Stimulated activated memory B cell treated with anti-CD40 and anti-IgM and Interleukin-4, amounts not matched to agents 10 μg/mL and 1 μg/mL and 100 μg/mL, for 72 hours (primary cell): ENCODE measurements at places on chromosomes 5 and 9.
A peak's percentile ranks its signal among the peaks of the same experiment; 100 is the strongest.

- H3K36me3 ChIP-seq: no peaks in the 10 kb centered on the region
- peaks cover 11% of the 10 kb centered on the region for H3K27me3 ChIP-seq
- no peaks in the 10 kb centered on the region for H3K4me1 ChIP-seq
- H3K4me3 ChIP-seq: no peak overlapping the region
- H3K27ac ChIP-seq: no peak overlapping the region
Measured at GRCh38 chr5:129046151-129046550, 48.4 kb upstream of the ISOC1 start.

DNA sequence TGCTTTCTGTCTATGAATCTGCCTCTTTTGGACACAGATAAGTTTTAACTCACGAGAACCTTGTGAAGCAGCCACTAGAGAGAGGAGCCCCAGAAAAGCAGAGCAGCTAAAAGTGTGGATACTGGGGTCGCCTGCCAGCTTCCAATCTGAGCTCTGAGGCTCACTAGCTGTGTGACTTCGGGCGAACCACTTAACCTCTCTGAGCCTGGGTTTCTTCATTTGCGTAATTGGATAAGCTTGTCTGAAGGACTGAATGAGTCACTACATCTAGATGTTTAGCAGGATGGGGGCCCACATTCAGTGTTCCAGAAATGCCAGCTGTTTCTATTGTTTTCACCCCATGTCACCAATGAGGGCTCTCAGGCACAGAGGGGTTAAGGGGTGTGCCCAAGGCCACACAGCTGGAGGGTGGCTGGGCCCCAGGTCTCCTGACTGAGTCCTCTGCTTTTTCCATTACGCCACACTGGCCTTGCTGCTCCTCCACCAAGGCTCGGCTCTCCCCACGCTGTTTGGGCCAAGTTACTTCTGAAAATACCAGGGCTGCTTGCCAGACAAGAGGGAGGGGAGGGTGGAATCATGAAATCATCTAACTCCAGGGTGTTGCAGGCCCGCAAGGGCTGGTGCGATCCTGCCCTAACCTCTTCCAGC, 36.2 kb downstream of the SH3PXD2B start:
- no peak for ATAC-seq
- no peaks in the 10 kb centered on the region for H3K36me3 ChIP-seq
- peaks cover 21% of the 10 kb centered on the region for H3K27me3 ChIP-seq
- no peak overlapping the region for H3K4me3 ChIP-seq
- H3K27ac ChIP-seq: no peak overlapping the region

DNA sequence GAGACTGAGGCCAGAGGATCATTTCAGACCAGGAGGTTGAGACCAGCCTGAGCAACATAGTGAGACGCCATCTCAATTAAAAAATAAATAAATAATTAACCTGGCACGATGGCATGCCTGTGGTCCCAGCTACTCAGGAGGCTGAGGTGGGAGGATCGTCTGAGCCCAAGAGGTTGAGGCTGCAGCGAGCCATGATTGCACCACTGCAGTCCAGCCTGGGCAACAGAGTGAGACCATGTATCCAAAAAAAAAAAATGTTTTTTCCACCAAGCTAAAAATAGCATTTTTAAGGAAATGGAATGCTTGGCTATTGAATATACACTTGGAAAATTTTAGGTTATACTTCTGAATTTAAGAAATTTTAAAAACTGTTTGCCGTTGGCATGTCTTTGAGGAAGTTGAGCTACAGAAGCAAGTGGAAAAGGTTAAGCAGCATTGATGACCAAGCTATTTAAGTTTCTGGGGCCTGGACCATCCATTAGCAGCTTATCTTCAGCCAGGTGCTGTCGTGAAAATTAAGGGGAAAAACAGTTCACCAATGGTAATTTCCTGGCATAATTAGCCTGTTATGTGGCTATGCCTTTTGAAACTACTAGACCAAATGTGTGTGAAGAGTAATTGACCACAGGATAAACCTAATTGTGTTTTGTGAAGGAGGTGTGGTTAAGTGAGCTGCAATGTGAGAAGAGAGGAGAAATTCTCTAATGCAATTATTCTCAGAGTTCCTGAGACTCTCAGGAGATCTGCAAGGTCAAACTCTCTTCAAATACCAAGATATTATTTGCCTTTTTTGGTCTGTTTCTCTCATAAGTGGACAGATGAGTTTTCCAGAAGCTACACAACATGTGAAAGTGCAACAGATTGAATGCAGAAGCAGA, 21.0 kb downstream of the F2R start:
- ATAC-seq: peak; percentile 14
- peaks cover 13% of the 10 kb centered on the region for H3K27me3 ChIP-seq
- H3K36me3 ChIP-seq: no peaks in the 10 kb centered on the region
- no peak overlapping the region for H3K4me3 ChIP-seq

DNA sequence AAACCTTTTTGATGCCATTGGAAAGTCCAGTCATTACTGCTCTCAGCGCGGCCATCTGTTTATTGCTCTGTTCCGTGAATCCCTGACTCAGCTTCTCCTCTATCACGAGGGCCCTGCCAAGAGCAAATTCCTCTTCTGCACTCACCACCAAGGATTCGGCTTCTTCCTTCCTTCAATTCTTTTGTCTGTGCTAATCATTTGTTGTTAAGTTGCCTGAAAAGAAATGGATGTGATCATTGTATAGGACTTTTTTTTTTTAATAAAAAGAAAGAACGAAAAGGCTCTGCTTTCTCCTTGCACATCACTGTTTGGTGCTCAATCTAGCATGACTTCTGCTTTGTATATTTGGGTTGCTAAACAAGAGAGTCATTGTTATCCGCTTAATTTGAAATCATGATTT, 128.7 kb upstream of the PIK3R1 start:
- no peak for ATAC-seq
- no peak overlapping the region for H3K4me3 ChIP-seq
- no peaks in the 10 kb centered on the region for H3K27me3 ChIP-seq
- H3K4me1 ChIP-seq: no peaks in the 10 kb centered on the region
- H3K27ac ChIP-seq: no peak overlapping the region

DNA sequence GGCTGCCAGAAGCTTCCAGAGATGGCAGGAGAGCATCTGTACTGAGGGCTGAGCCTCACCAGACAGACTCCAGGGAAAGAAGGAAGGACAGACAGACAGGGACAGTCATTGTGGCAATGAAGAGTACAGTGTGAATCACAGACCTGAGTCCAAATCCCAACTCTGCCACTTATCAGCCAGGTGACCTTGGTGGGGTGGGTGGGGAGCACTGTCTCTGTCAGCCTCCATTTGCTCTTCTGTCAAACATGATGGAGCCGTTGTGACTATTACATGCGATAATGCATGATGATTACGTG, 85.9 kb upstream of the FSTL4 start:
- no peak overlapping the region for H3K4me3 ChIP-seq
- H3K27ac ChIP-seq: no peak overlapping the region
- H3K27me3 ChIP-seq: peaks cover 11% of the 10 kb centered on the region
- peaks cover 30% of the 10 kb centered on the region for H3K4me1 ChIP-seq

DNA sequence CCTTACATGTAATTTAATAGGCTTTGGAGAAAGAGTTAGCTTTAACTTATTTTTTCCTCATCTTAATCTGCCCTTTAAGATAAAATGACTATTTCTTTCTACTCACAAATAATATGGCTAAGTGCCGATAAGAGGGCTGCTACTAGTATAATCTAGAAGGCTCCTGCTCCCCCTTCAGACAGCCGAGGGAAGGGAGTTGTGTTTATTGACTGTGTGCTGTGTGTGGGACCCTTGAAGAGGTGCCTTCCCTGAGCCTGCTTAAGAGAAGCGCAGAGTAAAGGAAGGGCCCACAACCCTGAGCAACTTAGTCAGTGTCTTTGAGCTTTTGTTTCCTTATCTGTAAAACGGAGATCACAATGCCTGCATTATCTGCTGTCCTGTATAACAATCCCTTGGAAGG, 28.1 kb upstream of the CKMT2 start:
- H3K27me3 ChIP-seq: peaks cover 8% of the 10 kb centered on the region
- no peak for ATAC-seq
- no peak overlapping the region for H3K27ac ChIP-seq
- H3K4me1 ChIP-seq: peaks cover 6% of the 10 kb centered on the region

DNA sequence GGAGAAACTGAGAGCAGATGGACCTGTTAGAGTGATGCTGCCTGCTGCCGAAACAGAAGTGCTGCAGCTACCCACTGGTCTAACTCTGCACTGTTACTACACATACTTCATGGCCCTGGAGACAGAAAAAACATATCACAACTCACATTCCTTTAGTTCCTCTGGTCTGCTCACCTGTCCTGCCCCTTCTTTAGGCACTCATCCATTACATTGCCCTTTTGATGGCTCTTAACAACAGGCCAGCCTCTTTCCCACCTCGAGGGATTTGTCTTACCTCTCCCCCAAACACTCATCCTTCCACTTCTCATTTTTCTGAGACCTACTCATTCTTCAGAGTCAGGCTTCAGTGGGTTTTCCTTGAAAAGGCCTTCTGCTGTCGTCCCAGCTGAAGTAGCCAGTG, 49.2 kb downstream of the KCTD16 start:
- H3K27me3 ChIP-seq: peaks cover 9% of the 10 kb centered on the region
- H3K36me3 ChIP-seq: no peaks in the 10 kb centered on the region
- H3K4me3 ChIP-seq: no peak overlapping the region
- no peak for ATAC-seq
- no peaks in the 10 kb centered on the region for H3K4me1 ChIP-seq

DNA sequence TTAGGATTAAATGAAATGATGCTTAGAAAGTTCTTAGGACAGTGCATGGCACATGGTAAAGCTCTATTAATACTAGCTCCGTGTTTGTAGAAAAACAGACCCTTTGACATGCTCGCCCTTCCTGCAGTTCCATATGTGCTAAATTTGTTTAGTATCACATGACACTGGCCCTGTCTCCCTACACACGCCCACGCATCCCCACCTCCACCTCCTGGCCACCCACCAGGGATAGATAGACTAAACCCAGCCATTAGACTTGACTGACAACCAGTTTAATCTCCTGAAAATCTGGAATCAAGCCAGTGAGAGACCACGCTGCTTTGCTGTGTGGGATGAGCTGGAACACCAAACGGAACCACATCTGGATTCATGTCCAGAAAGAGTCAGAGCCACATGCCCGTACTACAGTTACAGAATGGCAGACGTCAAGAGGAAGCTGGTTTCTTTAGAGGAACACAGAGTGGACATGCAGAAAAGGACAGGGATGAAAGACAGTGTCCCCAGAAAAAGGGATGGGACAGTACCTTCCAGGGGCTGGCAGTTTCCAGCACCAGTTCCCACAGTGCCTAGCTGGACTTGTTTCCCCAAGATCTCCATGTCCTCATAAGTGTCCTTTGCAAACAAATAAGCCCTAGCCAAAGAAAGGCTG, 186.1 kb downstream of the PDZD2 start:
- H3K4me1 ChIP-seq: no peaks in the 10 kb centered on the region
- no peaks in the 10 kb centered on the region for H3K36me3 ChIP-seq
- no peak overlapping the region for H3K27ac ChIP-seq
- no peak overlapping the region for H3K4me3 ChIP-seq

- no peak for ATAC-seq
- H3K4me1 ChIP-seq: no peaks in the 10 kb centered on the region
- H3K4me3 ChIP-seq: no peak overlapping the region
Measured at GRCh38 chr9:92171822-92172221, 56.6 kb upstream of the SPTLC1 start.

- no peaks in the 10 kb centered on the region for H3K27me3 ChIP-seq
- no peak overlapping the region for H3K27ac ChIP-seq
- no peak for ATAC-seq
- H3K4me3 ChIP-seq: no peak overlapping the region
- H3K36me3 ChIP-seq: no peaks in the 10 kb centered on the region
- H3K4me1 ChIP-seq: no peaks in the 10 kb centered on the region
Measured at GRCh38 chr5:8894031-8894430, 651.8 kb downstream of the SEMA5A start.

DNA sequence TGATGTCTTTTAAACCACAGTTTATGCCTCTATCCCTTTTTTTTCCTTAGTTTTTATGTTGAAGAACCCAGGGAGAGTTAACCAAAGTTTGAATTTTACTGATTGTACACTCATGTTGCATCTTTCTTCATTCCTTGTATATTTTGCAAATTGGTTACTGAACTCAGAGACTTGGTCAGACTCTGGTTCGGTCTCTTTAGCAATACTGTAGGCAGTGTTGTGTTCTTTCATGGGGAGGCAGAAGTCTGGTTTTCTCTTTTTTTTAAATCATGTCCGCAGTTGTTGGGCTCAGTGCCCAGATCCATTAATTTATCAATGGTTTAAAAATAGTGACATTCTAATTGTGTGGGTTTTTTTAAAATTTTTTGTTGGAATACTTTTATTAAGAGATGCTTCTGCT, 23.4 kb downstream of the UBE2R2 start:
- peak overlapping the region; percentile 32 for H3K27ac ChIP-seq
- H3K27me3 ChIP-seq: no peaks in the 10 kb centered on the region
- H3K4me3 ChIP-seq: no peak overlapping the region
- H3K36me3 ChIP-seq: peaks cover 5% of the 10 kb centered on the region
- ATAC-seq: no peak
- H3K4me1 ChIP-seq: peaks cover 75% of the 10 kb centered on the region

- H3K27me3 ChIP-seq: peaks cover 84% of the 10 kb centered on the region
- H3K36me3 ChIP-seq: no peaks in the 10 kb centered on the region
- no peaks in the 10 kb centered on the region for H3K4me1 ChIP-seq
- ATAC-seq: no peak
- H3K4me3 ChIP-seq: no peak overlapping the region
- H3K27ac ChIP-seq: no peak overlapping the region
Measured at GRCh38 chr9:34143116-34143515, 16.6 kb upstream of the DCAF12 start.

GRCh38 chr9:25700430-25700829, 22.2 kb upstream of the TUSC1 start:
- H3K4me3 ChIP-seq: no peak overlapping the region
- ATAC-seq: no peak
- no peaks in the 10 kb centered on the region for H3K36me3 ChIP-seq
- no peak overlapping the region for H3K27ac ChIP-seq

- H3K27me3 ChIP-seq: no peaks in the 10 kb centered on the region
- H3K4me3 ChIP-seq: no peak overlapping the region
- no peak for ATAC-seq
Measured at GRCh38 chr5:132471151-132471907, 19.2 kb downstream of the IRF1 start.

DNA sequence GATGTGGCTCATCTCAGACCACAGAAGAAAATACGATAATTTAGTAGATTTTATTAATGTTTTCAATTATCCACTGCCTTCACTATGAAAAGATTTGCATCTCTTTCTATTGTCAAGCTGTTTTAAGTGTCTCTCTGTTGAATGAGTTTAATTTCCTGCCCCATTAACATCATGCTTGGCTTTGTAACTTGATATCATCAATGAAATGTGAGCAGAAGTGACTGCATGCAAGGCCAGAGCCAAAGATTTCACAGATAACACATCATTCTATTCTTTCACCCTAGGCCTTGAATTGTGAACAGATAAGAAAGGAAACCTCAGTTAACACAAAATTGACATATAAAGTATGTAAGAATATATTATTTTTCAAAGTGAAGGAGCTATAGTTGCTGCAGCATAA, 986.4 kb upstream of the CDH18 start:
- ATAC-seq: no peak
- no peak overlapping the region for H3K4me3 ChIP-seq
- peaks cover 13% of the 10 kb centered on the region for H3K4me1 ChIP-seq
- no peaks in the 10 kb centered on the region for H3K27me3 ChIP-seq

GRCh38 chr9:35487081-35487480, 2.8 kb upstream of the RUSC2 start:
- peaks cover 38% of the 10 kb centered on the region for H3K27me3 ChIP-seq
- no peak overlapping the region for H3K27ac ChIP-seq
- ATAC-seq: no peak
- peaks cover 15% of the 10 kb centered on the region for H3K4me1 ChIP-seq
